Liver (tissue), 10 donors: ENCODE measurements at places on chromosomes 11 and 22.

GRCh38 chr11:73195191-73196007 lies 22.7 kb upstream of the P2RY2 start:
- H3K4me1 ChIP-seq = no peaks in the 10 kb centered on the region
- H3K4me3 ChIP-seq = no peak overlapping the region
- H3K27me3 ChIP-seq = no peaks in the 10 kb centered on the region
- H3K36me3 ChIP-seq = no peaks in the 10 kb centered on the region

GRCh38 chr11:10495464-10495786 lies 40.4 kb downstream of the AMPD3 start:
- no peak overlapping the region for H3K27ac ChIP-seq
- no peak overlapping the region for H3K4me3 ChIP-seq
- H3K4me1 ChIP-seq = peaks cover 2% of the 10 kb centered on the region
- H3K36me3 ChIP-seq = no peaks in the 10 kb centered on the region
- H3K27me3 ChIP-seq = no peaks in the 10 kb centered on the region

DNA sequence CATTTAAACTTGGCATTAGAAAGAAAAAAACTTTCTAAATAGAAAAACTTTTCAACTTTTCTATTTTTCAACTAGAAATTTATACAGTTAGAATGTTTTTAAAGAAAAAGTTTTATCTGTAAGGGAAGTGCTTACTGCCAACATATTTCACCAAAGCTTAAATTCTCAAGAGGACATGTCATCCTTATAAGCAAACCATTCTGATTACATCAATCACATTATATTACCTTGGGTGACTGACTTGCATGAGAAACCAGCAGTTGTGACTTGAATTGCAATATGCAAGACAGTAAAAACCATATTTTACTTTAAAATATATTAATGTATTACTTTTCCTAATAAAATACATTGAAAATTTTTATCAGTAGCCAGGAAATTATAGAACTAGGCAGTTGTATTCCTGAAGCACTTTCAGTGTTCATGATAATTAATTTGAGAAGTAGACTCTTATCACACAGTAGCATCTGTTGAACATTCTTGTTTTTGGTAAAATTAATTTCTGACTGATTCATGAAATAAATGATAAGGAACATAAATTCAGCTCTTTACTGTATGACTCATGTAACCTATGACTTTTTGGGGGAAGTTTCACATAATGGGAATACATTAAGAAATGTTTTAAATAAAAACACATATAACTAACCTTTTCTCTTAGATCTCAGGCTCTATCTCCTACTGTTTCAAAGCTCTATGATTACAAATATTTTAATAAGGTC lies 345.0 kb upstream of the CCDC179 start:
- H3K4me3 ChIP-seq = no peak overlapping the region
- no peaks in the 10 kb centered on the region for H3K36me3 ChIP-seq
- no peaks in the 10 kb centered on the region for H3K4me1 ChIP-seq
- H3K27me3 ChIP-seq = no peaks in the 10 kb centered on the region
- no peak for DNase-seq
- no peak overlapping the region for H3K27ac ChIP-seq

- H3K27me3 ChIP-seq = no peaks in the 10 kb centered on the region
- no peaks in the 10 kb centered on the region for H3K4me1 ChIP-seq
Measured at GRCh38 chr22:48825802-48826520, 1001.7 kb downstream of the BRD1 start.

- H3K4me3 ChIP-seq = no peak overlapping the region
- peak overlapping the region; percentile 6 for H3K27ac ChIP-seq
- DNase-seq = no peak
- H3K36me3 ChIP-seq = no peaks in the 10 kb centered on the region
Measured at GRCh38 chr11:19714387-19715363, 2.0 kb downstream of the NAV2 start.

GRCh38 chr11:84022695-84023094 lies 736.5 kb upstream of the CCDC90B start:
- no peaks in the 10 kb centered on the region for H3K4me1 ChIP-seq
- H3K4me3 ChIP-seq = no peak overlapping the region
- no peak for DNase-seq
- no peaks in the 10 kb centered on the region for H3K27me3 ChIP-seq

- H3K27ac ChIP-seq = no peak overlapping the region
- DNase-seq = no peak
- no peaks in the 10 kb centered on the region for H3K27me3 ChIP-seq
- H3K4me1 ChIP-seq = no peaks in the 10 kb centered on the region
- H3K4me3 ChIP-seq = no peak overlapping the region
- no peaks in the 10 kb centered on the region for H3K36me3 ChIP-seq
Measured at GRCh38 chr11:61121192-61121831, 19.0 kb downstream of the CD5 start.
